Heart left ventricle (tissue), 16 donors: ENCODE measurements at places on chromosomes 7 and 10.
A peak's percentile ranks its signal among the peaks of the same experiment; 100 is the strongest.

DNA sequence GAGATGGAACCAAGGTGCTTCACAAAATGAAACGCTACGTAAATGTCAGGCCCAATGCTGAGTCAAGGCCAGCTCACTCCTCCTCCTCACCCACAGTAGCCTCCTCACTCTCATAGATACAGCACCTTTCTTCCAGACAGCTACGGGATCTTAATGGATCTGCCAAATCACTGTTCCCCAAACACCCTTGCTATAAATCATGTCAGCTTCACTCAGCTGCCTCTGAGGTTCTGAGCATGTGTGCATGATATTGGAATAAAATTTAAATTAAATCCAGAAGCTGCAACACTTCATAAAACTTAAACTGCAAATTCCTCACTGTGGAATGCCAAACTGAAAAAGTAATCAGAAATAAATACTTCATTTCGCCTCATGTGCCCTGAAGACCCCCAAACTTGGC lies 14.7 kb upstream of the CPXM2 start:
- no peak for DNase-seq

DNA sequence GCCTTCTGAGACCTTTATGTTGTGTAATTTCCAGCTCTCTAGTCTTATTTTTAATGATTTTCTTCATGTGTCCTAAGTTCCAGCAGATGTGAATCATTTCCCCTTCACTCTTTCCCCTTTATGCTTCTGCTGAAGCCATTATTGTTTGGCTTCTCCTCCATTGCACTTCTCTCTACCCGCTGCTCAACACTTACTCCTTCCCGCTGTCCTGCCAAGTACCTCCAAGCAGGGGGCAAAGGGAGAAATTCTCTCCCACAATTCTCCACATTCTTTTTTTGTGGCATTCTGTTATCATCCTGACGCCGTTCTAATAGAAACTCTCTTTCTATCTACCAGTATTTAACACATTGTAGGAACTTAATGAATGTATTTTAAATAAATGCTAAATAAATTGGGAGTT lies 388.9 kb upstream of the TPK1 start:
- DNase-seq = no peak

DNA sequence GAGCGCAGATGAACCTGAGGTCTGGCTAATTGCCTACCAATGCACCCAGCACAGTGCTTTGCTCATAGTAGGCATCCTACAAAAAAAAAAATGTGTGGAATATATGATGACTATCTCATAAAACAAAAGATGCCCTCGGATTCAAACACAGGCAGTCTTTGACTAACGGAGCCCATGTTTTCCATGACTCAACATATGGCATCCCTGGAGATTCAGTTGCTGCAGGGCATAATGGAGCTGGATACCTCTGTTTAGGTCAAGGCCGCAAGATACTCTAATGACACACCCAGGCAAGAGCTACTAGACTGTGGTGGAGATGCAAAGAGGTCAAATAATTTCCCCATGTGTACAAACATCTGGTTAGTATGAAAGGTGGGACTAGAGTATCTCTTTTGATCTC lies 16.3 kb downstream of the CUBN start:
- DNase-seq = no peak

DNA sequence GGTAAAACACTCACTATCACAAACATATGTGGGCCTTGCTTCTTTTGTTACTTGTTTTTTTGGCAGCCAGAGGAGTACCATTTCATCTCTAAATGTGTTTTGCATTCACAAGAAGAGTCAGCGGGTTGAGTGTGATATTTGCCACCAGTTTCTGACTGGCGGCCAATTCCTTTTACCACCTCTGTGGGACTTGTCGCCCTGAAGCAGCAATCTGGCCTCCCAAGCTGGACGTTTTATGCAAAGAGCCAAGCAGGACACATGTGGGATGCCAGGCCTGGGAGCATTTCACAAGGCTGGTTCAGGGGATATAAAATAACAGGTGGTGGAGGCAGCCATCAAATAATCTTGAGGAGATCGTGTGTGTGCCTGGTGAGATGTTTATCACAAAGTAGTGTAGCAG lies 61.8 kb upstream of the TRIL start:
- DNase-seq = peak; percentile 65

DNA sequence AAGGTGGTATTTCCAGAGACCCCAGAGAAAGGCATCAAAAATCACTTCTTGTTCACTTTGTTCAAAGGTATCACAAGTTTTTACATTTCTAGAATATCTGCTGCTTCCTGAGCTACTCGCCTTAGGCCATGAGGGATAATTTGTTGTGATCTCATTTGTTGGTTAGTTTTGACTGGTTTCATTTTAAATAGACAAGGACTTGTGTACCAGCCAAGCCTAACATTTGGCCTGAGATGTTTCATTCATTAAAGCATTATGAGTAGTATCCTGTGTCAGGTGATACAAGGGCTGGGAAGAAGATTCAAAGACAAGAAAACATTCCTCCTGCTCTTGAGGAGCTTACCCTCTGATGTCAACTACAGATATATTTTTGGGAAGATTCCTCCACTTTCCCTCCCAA lies 170.3 kb upstream of the FAM171A1 start:
- DNase-seq = no peak

GRCh38 chr7:130486114-130486953 lies 5.6 kb upstream of the MEST start:
- peak; percentile 70 for DNase-seq
